Body of pancreas (tissue), 4 donors: ENCODE measurements at places on chromosomes 16 and 17. TPM values are rescaled to one million over a fixed set of nuclear protein-coding genes. Genes with fewer than 3 reads are reported as not detected.

The KRTAP9-8 gene
- total RNA-seq = not detected

- no peak for DNase-seq
Observed at GRCh38 chr17:81863833-81864768, 3.8 kb upstream of the P4HB start.

- DNase-seq = no peak
Observed at GRCh38 chr17:9108146-9108545, 86.8 kb downstream of the NTN1 start.

- DNase-seq = no peak
Observed at GRCh38 chr17:57956291-57957119, 1.3 kb upstream of the CUEDC1 start.

DNA sequence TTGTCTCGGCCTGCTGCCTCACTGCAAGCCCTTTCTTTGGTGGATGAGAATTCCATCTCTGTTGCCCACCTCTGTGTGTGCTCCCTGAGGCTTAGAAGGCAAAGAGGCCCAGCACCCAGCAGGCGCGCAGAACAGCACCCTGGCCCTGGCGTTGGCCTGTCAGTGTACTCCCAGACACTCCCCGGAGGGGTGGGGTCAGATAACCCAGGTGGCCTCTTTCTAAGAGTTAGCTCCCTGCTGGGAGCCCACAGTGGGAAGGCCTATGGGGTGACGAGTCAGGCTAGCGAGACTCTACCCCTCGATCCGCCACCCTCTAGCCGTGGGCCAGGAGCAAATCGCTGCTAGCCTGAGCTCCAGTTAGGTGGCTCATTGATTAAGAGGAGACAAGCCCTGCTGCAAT is 38.1 kb downstream of the SRL start:
- no peak for DNase-seq
